Ovary (tissue), 10 donors: ENCODE measurements at places on chromosomes 4 and X.

- DNase-seq = no peak
Measured at GRCh38 chr4:152399246-152399645, 136.6 kb downstream of the FBXW7 start.

GRCh38 chrX:109914114-109914849 is 88.6 kb upstream of the TMEM164 start:
- no peak for DNase-seq

- no peak for DNase-seq
Measured at GRCh38 chr4:56630876-56631666, 50.0 kb downstream of the HOPX start.

GRCh38 chr4:74357965-74358364 is 7.0 kb upstream of the EREG start:
- no peak for DNase-seq

DNA sequence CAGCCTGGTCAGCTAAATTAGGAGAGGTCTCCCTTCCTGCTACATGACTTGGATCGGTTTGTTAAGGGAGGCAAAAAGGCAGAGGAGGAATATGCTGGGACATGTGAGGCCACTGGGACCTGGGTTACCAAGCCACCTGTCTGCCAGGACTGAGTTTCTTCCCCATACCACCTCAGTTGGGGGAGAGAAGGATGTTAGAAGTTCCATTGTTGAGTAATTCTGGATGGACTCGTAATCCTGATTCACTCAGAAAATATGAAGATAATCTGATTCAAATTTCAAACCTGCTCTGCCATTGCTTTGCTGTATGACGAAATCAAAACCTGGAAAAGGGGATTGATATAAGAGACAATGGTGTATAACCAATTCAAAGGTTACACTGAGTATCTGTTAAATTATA is 97.4 kb upstream of the S100G start:
- no peak for DNase-seq

DNA sequence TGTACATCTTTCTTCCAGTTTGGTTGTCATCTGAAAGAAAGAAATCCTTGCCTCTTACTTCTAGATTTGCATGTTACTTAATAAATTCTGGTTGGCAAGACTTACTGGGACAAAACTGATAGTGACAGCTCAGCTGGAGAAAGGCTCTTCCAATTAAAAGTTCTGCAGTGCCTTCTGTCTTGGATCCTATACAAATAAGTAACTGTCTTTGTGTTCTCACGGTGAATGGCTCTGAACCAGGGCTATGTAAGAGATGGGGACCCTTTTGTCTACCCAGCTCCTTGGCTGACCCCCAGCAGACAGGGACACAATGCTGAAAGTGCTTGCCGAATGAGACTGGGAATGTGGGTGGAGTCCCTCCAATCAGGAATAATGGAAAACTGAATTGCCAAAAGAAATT is 89.5 kb downstream of the AASDH start:
- no peak for DNase-seq

- DNase-seq = no peak
Measured at GRCh38 chr4:188328966-188329365, 189.7 kb downstream of the TRIML1 start.

DNA sequence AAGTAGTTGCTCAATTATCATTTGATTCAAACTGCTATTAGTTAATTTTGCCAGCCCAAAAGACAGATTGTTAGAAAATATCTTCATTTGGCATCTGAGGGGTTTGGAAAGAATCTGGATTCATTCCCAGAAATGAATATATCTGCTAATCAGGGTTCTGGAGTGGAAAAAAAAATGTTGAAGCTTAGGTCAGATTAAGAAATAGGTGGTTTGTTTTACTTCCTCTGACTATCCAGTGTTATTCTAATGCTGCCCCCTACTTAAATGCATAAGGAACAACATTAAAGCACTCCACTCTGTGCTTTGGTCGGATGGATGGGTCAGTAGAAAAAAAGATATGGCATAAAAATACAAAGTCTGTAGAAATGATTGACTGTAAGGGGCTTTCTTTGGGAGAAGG is 89.0 kb downstream of the LUZP4 start:
- no peak for DNase-seq

DNA sequence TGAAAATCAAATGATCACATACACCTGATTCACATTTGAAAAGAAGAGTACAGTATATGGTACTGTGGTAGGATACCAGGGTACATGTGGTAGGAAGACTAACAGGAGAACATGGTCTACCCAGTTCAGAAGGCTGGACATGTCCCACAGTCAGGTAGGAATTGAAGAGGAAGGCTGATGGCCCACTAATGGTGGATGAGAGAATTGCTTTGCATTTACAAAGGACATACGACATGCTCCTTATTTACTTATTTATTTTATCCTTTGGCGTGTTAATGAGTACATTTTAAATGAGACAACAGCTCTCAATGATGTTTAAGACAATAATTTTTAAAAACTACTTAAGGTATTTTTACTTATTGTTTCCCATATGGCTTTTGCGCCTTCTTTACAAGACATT is 106.7 kb upstream of the BMP2K start:
- DNase-seq = no peak

DNA sequence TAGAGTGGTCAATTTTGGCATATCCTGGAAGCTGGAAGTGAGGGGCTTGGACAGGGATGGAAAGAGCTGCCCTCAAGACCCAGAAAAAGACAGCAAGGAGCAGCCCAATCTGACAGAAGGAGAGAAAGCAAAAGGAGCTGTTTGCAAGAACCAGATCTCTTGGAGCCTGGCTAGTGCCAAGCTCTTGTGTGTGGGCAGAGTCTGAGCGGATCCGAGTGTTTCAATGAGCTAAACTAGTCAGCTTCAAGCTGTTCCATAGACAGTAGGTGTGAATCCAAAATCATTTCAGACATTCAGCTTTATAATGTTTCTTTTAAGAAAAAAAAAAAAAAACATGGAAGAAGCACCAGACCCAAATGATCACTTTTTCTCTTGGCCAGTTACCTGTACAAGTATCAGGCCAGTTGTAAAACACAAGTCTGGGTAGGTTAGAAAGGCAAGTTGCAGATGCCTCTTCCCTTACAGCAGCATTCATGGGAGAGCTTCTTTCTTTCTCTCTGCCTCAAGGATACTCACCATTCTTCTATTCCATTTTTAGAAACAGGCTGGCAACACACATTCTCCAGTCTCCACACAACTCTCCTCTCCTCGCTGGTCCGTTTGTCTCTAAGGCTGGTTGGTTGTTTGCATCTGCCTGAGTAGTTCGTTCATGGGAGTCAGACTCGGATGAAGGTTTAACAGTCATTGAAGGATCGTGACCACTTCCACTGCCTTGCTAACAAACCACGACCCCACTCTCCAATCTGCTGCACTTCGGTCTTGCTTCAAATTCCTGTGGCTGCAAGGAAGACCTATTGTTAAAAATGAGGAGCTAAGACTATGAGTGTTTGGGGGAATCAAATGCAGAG is 105.2 kb upstream of the GATB start:
- DNase-seq = no peak

DNA sequence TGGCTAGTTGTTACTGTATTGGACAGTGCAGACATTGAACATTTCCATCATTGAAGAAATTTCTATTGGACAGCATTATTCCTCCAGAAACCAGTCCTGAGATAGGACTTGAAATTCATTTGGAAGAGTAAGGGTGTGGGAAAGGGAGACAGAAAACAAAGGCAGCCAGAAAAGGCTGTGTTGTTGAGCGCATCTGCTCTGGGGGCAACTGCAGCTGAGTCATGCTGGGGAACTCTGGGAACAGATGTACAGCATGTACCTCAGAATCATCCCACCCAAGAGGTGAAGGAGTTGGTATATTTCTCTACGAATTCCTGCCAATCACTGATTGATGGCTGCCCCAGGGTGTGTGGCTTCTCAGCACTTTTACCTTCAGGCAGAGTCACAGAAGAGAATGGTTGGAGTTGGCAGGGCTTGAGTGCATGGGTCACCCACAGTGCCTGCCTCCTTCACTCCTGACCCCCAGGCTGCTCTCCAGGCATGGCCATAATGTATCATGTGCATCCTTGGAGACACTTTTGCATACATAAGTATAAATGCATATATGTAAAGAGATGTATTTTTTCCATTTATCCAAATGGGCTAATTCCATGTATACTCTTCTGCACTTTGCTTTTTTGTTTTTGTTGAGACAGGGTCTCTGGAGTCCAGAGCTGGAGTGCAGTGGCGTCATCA is 39.4 kb downstream of the GEMIN8 start:
- no peak for DNase-seq

DNA sequence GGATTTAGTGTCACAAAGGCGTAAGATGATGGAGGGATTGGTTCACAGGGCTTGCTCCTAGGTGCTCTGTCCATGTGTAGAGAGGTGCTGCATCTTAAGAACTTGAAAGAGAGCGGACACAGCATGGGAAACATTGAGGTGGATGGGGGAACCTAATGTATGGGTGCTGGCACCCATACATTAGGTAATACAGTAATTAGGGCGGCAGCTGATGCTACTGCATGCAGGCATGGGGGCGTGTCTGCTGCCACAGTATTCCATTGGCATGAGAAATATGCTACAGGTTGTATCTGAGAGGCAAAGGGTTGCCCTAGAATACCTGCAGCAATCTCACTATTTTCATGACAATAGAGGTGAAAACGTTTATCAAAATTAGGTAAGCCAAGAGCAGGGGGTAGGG is 45.8 kb upstream of the UXT start:
- no peak for DNase-seq

DNA sequence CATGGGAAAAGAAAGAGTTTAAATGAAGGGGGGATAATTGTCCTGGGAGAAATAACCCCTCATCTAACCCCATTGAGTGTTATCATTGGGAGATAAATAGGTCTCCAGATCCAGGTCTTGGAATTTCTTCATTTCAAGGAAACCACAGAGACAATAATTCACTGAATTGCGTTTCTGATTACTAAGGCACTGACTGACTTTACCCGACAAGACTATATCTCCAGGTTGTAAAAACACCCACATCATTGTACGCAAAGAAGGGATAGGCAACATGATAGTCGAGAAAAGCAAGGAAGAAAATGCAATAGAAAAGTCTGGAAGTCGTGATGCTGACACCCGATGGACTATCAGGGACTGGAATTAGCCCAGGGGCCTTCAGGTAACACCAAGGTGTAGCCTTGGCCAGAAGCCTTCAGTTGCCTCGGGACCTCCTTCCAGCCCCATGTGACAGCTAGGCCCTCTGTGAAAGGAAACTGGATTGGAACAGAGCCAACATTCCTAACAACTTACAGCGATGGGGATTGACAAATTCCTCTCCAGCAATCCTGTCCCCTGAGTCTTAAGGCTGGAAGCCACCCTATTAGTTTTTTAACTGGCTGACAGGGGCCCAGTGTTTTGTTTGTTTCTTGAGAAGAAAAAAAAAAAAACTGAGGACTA is 46.5 kb upstream of the RAB9B start:
- DNase-seq = no peak

- DNase-seq = no peak
Measured at GRCh38 chr4:52640808-52641565, 18.1 kb downstream of the USP46 start.

DNA sequence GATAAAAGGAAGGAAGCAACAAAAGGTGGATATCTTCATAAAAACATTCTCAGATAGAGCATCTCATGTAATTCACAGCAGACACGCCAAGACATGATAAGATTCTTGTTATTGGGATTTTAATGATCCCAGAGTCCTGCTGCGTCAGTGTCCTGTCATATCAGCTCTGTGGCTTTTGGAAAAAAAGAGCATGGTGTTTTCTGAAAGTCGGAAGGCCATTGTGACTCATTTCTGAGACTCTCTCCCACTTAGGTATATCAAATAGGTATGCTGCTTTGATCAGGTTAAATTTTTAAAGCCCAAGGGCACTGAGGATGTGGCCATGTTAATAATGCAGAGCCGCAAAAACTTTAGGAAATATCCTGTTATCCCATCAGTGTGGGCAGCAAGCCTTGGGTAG is 481.0 kb downstream of the KCNIP4 start:
- no peak for DNase-seq

DNA sequence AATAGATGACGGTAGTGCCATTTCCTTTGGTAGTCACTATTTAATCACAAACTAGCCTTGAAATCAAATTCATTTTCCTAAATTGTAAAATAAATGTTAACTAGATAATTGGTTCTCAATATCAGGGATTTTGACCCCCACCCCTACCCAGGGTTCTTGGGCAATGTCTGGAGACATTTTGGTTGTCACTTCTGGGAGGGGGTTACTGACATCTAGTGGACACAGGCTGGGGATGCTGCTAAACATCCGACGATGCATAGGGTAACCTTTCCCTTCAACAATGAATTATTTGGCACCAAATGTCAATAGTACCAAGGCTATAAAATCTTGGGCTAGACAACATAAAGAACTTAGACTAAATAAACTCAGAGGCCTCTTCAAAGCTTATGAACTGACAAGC is 285.8 kb upstream of the TRPC5 start:
- DNase-seq = no peak

- DNase-seq = no peak
Measured at GRCh38 chr4:7781993-7782392, 157.7 kb downstream of the AFAP1 start.

DNA sequence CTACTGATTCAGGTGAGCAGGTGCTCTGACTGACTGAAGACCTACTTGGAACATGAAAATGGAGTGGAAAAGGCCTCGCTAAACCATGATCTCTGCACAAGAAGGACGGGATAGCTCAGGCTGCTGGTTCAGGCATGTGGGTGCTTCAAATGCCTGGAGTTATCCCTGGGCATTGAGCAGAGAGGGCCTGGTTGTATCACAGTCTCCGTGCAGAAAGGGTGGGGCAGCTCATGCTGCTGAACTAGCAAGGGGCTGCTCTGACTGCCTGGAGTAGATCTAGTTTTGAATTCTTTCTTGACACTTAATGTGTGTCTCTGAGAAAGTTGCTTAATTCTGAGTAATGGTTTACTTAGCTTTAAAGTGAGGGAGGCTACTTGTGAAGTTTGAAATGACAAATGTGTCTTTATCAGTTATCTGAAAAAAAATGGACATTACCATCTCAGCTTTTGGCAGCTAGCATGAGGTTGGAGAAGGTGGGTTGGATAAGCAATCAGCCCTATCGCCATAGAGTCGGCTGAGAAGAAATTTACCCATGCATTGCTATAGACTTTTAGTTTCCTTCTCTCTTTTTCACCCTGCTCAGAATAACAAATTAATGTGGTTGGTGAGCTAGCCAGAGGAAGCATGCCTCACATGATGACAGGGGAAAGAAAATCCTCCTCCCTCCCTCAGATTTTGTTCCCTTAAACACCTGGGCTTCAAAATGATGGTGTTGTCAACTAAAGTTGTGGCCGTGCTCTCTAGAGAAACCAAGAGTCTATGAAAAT is 832.4 kb downstream of the STIM2 start:
- no peak for DNase-seq

DNA sequence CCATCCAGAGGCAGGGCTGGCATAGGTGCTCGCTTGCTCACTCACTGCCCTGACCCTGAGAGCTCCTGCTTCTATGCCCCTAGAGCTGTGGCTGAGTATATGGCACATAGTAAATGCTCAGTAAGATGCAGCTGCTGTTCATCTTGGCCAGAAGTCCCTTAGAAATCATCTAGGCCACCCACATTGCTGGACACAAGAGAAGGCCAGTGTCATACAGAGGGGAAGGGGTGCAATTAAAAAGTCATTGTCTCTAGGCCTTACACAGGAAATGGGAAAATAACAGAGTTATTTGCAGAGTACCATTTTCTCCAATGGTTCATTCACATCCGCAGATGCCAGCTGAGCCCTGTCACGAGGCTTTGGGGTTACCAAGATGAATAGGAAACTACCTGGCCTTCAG is 88.8 kb downstream of the MAMLD1 start:
- no peak for DNase-seq

- no peak for DNase-seq
Measured at GRCh38 chrX:153423652-153424051, 12.4 kb downstream of the ZFP92 start.

- no peak for DNase-seq
Measured at GRCh38 chr4:66885501-66886165, 659.7 kb downstream of the CENPC start.

- peak; percentile 12 for DNase-seq
Measured at GRCh38 chr4:3299976-3300671, 7.3 kb downstream of the RGS12 start.
